ENCODE measurements at places on chromosomes 13 and 19. TPM values are rescaled to one million over a fixed set of nuclear protein-coding genes. Genes with fewer than 3 reads are reported as not detected.

Gene LRRC63
- 0.71 TPM for total RNA-seq

DNA sequence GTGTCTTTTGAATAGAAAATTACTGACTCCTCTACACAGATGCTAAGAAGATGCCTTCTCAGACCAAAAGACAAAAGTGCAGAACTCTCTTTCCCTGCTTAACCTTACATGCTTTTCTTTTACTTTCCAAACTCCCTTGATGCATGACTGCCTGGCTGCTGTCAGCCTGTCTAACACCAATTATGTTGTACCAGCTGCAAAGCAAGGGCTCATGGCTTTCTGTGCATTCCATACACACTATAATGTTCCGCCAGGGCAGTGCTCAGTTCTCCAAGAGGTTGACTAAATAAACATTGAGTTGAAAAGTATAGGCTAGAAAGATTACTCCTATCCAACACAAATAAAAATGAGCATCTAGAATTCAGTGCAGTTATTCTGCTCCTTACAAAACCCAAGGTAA lies 330.4 kb upstream of the NBEA start:
- DNase-seq, result no peak
- no peak overlapping the region for H3K4me3 ChIP-seq
- no peaks in the 10 kb centered on the region for H3K36me3 ChIP-seq

DNA sequence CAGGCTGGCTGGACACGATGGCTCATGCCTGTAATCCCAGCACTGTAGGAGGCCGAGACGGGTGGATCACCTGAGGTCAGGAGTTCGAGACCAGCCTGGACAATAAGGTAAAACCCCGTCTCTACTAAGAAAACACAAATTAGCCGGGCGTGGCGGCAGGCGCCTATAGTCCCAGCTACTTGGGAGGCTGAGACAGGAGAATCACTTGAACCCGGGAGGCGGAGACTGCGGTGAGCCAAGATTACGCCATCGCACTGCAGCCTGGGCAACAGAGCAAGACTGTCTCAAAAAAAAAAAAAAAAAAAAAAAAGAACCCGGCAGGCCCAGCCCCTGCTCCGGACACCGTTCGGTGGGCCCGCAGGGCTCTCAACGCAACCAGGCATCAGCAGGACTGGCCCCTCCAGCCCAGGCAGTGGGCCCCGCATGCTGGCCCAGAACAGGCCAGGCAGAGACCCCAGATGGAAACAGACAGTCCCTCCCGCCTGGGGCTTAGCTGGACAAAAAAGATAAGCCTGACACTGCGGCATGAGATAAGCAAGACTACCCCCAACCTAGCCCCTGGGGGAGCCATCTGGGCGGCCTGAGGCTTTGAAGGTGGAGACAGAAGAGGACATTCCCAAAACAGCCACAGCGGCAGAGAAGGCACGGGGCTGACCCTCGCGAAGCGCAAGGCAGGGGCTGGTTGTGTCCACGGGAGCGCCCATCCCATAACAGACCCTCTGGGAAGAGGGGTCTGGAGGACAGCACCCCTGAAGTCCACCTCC lies 11.6 kb downstream of the REXO1 start:
- peaks cover 4% of the 10 kb centered on the region for H3K4me1 ChIP-seq
- DNase-seq, result no peak
- H3K27ac ChIP-seq, result no peak overlapping the region
- peaks cover 2% of the 10 kb centered on the region for H3K36me3 ChIP-seq

- peaks cover 17% of the 10 kb centered on the region for H3K36me3 ChIP-seq
- no peaks in the 10 kb centered on the region for H3K27me3 ChIP-seq
- no peak for DNase-seq
- no peak overlapping the region for H3K27ac ChIP-seq
- H3K4me1 ChIP-seq, result peaks cover 19% of the 10 kb centered on the region
- no peak overlapping the region for H3K4me3 ChIP-seq
These were observed 2.3 kb upstream of the SLC25A42 start for GRCh38 chr19:19061506-19061905.

DNA sequence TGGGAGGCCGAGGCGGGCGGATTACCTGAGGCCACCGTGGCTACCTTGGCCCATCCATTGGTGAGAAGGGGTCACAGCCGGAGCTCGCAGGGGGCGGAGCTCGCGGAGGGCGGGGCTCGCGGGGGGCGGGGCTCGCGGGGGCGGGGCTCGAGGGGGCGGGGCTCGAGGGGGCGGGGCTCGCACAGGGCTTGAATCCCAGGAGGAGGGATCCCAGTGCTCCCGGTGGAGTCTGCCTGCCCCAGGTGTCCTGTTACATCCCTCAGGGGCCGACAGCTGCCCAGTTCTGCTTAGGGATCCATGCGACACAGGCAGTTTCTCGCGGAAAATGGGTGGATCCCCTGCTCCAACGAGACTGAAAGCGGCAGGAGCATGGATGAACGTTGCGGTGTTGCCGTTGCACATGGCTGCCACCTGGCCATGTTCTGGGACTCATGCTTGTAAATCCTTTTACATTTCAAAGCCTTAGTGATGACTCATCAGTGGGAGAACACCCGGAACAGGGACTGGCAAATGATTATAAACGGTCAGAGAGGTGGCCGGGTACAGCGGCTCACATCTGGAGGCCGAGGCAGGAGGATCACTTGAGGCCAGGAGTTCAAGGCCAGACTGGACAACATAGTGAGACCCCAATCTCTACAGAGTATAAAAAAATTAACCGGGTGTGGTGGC lies 25.1 kb downstream of the TMPRSS9 start:
- no peak overlapping the region for H3K4me3 ChIP-seq
- DNase-seq, result no peak
